Stimulated activated CD4-positive, alpha-beta T cell treated with anti-CD3 and anti-CD28 coated beads, TNF-alpha, amount 100 ng/mL, for 48 hours (primary cell): ENCODE measurements at places on chromosomes 13 and 19.

DNA sequence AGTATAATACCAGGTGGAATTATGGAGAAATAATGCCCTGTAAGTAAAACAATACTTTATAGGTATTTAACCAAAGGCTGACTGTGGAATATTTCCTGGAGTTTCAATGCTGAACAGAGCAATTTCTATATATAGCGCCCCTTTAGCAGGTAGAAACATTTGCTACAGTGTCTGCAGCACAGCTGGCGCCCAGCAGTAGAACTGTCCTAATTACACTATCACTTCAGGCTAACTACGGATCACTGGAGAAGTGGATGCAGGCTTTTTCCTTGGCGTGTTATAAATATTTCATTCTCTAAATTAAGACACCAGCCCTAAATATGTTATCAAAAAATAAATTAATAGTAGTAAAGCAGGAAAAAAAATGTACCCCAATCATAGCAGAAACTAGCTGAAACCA is 3.1 kb downstream of the SHISA2 start:
- DNase-seq = no peak

- DNase-seq = no peak
Observed at GRCh38 chr13:79749984-79750551, 269.1 kb downstream of the NDFIP2 start.

- no peak for DNase-seq
Observed at GRCh38 chr13:34862716-34863115, 79.4 kb upstream of the NBEA start.

GRCh38 chr13:75123428-75123827 is 358.5 kb downstream of the TBC1D4 start:
- DNase-seq = no peak

GRCh38 chr19:29983568-29983967 is 41.5 kb downstream of the URI1 start:
- DNase-seq = no peak

- no peak for DNase-seq
Observed at GRCh38 chr19:3368848-3369336, 2.5 kb downstream of the NFIC start.
